Fibroblast of lung (primary cell): ENCODE measurements at places on chromosomes 4 and X. TPM values are rescaled to one million over a fixed set of nuclear protein-coding genes. Genes with fewer than 3 reads are reported as not detected.

The FBXW7 gene
- total RNA-seq, result 68.7 and 87.3 TPM in 2 replicates

The GLRA2 gene
- total RNA-seq, result not detected in 2 replicates

The RHOXF1 gene
- total RNA-seq, result not detected in 2 replicates

The FAM9A gene
- not detected in 2 replicates for total RNA-seq

The MAGEB1 gene
- not detected in 2 replicates for total RNA-seq

The VSIG1 gene
- total RNA-seq, result not detected in 2 replicates

The SLC25A4 gene
- total RNA-seq, result 9.0 and 11.4 TPM in 2 replicates
